ENCODE measurements at places on chromosomes 6 and 20. TPM values are rescaled to one million over a fixed set of nuclear protein-coding genes. Genes with fewer than 3 reads are reported as not detected.
A peak's percentile ranks its signal among the peaks of the same experiment; 100 is the strongest.

DNA sequence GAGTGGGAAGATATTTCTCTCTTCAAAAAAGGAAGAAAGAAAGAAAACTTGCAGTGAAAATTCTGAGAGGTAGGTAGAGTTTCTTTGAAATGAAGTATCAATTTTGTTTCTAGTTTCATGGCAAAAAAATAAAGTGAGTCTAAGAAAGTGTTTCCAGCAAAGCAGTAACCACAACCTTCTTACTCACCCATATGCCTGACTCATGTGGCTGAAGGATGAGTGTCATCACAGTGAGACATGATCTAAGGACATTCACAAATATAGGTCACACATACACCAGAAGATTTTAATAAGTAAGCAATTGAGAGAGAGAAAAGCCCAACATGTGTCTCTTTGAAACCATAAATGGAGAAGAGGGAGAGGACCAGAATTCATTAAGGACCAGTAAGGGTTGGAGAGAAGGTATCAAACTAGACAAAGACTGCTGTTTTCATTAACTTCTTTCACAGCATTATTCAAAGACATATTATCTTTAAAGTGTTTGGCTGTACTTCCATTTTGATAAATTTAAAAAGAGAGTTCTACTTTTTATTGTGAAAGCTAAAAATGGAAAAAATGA lies 169.5 kb downstream of the FRK start:
- H3K36me3 ChIP-seq = no peaks in the 10 kb centered on the region
- H3K27ac ChIP-seq = no peak overlapping the region
- no peak for DNase-seq
- no peak overlapping the region for H3K4me3 ChIP-seq

Gene PKHD1
- total RNA-seq = 77.5 TPM

DNA sequence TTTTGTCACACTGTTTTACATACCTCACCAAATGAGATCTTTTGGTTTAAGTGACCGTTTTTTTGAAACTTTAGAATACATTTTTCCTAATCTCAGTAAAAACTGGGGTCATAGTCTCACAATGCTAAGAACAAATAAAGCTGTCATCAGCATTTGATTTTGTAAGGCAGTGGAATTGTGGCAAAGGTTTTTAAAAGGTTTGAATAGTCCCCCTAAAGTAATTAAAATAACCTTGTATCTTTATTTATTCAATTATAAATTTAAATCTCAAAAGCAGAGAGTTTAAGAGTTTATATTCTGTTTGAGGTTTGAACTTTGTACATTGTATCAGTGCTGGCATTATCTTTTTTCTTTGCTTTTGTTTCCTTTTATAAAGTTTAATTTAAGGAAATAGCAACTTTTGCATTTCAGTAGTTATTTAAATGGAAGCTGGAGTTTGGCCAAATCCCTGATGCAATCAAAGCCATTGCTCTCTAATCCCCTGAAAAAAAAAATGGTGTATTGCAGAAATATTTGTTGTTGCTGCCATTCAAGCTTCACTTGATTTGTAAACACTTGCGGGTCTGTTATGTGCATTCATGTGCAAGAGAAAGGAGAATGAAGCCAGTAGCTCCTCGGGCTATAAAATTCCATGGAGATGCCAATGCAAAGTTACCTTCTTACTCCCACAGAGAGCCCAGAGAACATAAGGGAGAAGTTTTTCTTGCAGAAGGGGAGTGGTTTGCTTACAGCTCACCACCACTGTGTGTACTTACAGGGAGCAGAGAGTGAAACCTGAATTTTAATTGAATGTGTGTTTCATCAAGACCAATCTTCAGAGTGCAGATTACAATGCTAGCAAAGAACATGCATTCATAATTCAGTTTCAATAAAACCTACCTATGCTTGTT lies 391.8 kb downstream of the ARHGAP18 start:
- no peaks in the 10 kb centered on the region for H3K36me3 ChIP-seq
- no peak overlapping the region for H3K4me3 ChIP-seq
- H3K27me3 ChIP-seq = no peaks in the 10 kb centered on the region
- no peak overlapping the region for H3K27ac ChIP-seq
- DNase-seq = no peak

DNA sequence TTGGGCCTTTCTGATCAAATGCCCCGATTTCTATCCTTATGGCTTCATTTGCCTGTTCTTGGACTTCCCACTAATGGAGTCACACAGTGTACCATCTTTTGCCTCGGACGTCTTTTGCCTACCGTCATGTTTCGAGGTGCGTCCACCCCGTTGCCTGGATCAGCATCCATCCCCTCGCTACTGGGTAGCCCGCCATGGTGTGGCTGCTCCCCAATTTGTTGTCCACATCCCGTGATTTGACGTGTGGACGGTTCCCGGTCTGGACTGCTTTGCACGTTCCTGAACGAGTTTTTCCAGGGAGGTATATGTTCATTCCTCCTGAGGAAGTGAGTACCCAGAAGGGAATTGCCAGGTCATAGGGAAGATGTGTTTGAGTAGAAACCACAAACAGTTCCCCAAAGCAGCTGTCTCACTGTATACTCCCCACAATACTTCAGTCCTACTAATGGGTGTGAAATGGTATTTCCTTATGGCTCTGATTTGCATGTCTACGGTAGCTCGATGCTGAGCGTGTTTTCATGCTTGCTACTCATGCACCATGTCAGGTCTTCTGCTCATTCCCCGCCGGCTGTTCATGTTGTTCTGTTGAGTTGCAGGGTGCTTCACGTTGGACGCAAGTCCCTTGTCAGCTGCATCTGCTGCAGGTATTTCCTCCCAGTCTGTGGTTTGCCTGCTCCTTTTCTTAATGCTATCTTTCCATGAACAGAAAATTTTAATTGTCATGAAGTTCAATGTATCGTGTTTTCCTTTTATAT lies 86.8 kb upstream of the AFDN start:
- peak; percentile 18 for DNase-seq
- no peaks in the 10 kb centered on the region for H3K4me1 ChIP-seq
- no peaks in the 10 kb centered on the region for H3K27me3 ChIP-seq
- no peaks in the 10 kb centered on the region for H3K36me3 ChIP-seq

DNA sequence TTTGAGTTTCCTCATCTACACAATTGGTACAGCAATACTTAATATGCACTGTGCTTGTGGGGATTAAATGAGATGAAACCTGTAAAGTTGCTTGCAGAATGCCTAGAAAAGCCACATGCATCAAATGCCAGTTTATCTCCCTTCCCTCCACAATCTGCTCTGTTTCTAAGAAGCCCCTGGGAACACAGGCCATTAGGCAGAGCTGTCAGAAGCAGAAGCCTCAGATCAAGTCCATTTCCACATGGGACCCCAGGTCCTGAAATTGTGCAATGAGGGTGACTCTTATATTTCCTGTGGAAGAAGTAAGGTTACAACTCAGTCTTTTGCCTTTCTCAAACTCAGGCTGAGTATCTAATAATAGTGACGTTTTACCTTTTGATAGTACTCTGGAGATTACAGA lies 737.4 kb downstream of the KIF16B start:
- DNase-seq = no peak
- H3K36me3 ChIP-seq = no peaks in the 10 kb centered on the region
- H3K27me3 ChIP-seq = no peaks in the 10 kb centered on the region
- no peak overlapping the region for H3K27ac ChIP-seq

Data from kidney (tissue), 22 donors.